ENCODE measurements at places on chromosomes 5 and 9. TPM values are rescaled to one million over a fixed set of nuclear protein-coding genes. Genes with fewer than 3 reads are reported as not detected.

DNA sequence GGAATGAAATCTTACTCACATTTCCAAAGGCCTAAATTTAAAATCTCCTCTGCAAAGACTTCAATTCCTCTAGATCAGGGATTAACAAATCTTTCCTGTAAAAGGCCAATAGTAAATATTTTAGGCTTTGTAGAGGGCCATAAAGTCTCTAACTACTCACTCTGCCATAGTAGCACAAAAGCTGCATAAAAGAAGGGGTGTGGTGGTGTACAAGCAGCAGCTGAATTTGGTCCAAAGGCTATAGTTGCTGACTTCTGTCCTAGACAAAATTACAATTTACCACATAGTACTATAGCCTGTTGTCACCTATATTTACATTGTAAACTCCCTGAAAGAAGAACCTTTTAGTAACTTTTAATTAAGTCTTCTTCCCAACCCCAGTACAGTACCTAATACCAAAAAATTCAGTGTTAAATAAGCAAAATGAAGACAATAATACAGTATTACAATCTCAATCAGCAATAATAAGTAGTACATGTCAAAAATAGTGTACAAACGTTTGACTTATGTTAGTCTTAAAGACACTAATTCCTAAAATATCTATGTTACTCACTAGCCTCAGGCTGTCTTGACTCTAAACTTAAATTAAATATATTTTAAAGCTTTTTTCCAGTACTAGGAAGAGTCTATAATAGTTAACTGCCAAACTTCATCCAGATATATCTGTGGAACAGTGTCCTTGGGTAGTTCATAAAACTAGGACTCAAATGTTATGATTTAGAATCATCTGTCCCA lies 6.9 kb downstream of the CETN3 start:
- H3K27ac ChIP-seq, result no peak overlapping the region
- peaks cover 34% of the 10 kb centered on the region for H3K36me3 ChIP-seq
- no peak overlapping the region for H3K4me3 ChIP-seq
- H3K27me3 ChIP-seq, result no peaks in the 10 kb centered on the region
- no peak for DNase-seq

DNA sequence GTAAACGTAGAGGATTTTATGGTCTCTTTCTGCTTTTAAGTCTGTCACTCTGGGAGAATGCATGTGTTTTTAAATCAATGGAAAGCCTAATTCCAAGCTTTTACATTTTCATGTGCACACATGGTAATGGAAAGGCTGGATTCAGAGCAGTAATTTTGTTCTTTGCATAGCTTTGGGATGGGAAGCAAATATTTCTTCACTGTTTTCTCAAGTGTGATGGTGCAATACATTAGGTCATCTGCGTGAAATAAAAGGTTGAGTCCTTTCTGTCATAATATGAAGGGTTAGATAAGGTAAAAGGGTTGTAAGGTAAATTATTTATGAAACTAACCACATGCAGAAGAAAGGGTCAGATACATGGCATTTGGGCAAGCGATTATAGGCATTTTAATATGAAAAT lies 88.2 kb upstream of the NR3C1 start:
- no peaks in the 10 kb centered on the region for H3K36me3 ChIP-seq
- H3K27ac ChIP-seq, result no peak overlapping the region
- no peak overlapping the region for H3K4me3 ChIP-seq
- no peak for DNase-seq
- H3K4me1 ChIP-seq, result peaks cover 29% of the 10 kb centered on the region

GRCh38 chr5:2695200-2695891 lies 56.1 kb downstream of the IRX2 start:
- H3K27ac ChIP-seq, result no peak overlapping the region
- peaks cover 39% of the 10 kb centered on the region for H3K27me3 ChIP-seq
- DNase-seq, result no peak
- no peak overlapping the region for H3K4me3 ChIP-seq
- no peaks in the 10 kb centered on the region for H3K36me3 ChIP-seq

DNA sequence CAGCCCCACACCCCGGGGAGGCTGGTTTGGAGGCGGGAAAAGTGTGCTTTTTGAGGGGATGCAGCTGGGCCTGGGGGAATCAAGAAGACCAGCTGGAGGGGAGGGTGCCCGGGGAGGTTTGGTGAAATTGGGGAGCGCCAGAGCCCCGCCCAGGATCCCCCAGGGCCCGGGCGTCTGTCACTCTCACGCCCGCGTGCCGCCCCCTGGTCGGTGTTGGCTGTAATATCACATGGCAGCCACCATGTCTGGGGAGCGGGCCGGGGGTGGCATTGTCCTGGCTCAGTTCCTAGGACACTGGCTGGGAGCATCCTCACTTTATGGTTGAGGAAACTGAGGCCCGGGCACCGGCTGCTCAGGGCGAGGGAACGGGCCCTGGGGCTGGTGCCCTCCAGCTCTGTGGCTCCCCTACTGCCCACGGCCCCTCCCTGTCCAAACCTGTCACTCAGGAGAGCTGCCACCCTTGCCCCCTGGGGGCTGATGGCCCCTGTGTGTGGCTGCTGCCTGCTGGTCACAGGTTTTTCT lies 27.5 kb downstream of the ASS1 start:
- DNase-seq, result no peak
- H3K4me1 ChIP-seq, result no peaks in the 10 kb centered on the region
- H3K27ac ChIP-seq, result no peak overlapping the region
- peaks cover 36% of the 10 kb centered on the region for H3K36me3 ChIP-seq
- H3K27me3 ChIP-seq, result no peaks in the 10 kb centered on the region

- H3K27me3 ChIP-seq, result no peaks in the 10 kb centered on the region
- H3K36me3 ChIP-seq, result no peaks in the 10 kb centered on the region
- H3K4me3 ChIP-seq, result no peak overlapping the region
Measured at GRCh38 chr9:121222524-121223171, 21.0 kb upstream of the RAB14 start.

- H3K4me1 ChIP-seq, result peaks cover 3% of the 10 kb centered on the region
- no peaks in the 10 kb centered on the region for H3K27me3 ChIP-seq
- no peaks in the 10 kb centered on the region for H3K36me3 ChIP-seq
- DNase-seq, result no peak
Measured at GRCh38 chr9:76231001-76231400, 163.2 kb downstream of the RFK start.

DNA sequence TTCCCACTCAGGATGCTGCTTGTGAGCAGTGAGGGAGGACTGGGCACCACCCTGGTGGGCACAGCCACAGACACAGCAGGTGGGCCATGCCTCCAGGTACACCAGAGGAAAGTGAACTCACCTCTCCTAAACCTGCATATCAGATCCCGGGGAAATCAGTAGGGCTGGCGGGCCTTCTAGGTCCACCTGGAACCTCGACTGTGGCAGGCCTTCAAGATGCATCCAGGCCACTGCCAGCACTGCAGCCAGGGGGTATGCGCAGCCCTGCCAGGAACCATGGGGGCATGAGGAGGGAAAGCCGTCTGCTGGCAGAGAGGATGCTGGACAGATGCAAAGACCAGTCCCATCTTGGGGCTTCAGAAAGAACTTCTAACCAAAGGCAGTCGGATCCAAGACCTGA lies 270.6 kb upstream of the IRX4 start:
- no peak overlapping the region for H3K4me3 ChIP-seq
- no peak overlapping the region for H3K27ac ChIP-seq
- DNase-seq, result no peak
- H3K4me1 ChIP-seq, result no peaks in the 10 kb centered on the region

- peak; percentile 11 for DNase-seq
Measured at GRCh38 chr9:124347206-124347967, 67.9 kb downstream of the PSMB7 start.

DNA sequence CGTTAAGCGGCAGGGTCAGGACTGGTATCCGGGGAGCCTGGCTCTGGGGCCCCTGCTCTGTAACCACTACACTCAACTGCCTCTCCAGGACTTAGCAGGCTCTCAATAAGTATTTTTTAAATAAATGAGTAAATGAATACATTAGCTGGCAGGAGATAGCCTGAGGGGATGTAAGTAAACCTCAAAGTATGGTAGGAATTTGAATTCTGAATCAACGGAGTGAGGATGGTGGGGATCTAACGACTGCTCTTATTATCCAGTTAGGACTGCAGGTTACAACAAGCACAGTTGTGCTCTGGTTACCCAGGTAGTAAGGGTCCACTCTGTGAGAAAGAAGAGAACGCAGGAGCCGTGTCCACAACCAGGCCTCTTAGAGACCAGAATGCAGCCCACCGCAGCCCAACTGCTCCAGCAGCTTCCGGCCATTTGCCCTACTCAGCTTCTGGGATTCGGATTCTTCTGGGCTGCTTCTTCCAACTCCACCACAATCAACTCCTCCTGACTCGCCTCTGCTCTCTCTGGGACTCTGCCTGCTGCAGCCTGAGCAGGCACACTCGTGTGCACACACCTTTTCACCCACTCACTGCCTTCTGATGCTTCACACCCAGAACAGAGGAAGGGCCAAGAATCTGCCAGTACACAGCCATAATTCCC lies 52.6 kb downstream of the MED27 start:
- no peaks in the 10 kb centered on the region for H3K27me3 ChIP-seq
- no peak overlapping the region for H3K27ac ChIP-seq
- H3K4me3 ChIP-seq, result no peak overlapping the region

DNA sequence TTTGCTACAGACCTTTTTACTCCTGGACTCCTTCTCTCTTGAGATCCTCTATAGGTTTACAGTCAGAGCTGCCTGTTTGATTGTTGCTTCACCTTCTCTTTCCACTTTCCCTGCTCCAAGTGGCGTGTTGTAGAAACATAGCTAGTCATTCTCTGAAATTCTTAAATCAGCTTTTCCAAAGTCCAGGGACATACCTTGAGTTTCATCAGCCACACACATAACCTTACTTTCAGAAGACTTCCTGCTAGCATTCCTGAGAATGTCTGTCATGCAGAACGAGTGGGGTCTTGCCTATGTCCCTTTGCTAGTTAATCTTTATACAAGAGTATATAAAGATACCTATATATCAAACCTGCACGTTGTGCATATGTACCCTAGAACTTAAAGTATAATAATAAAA lies 230.3 kb upstream of the ZNF462 start:
- H3K27me3 ChIP-seq, result no peaks in the 10 kb centered on the region
- no peaks in the 10 kb centered on the region for H3K4me1 ChIP-seq
- no peak overlapping the region for H3K4me3 ChIP-seq
- H3K27ac ChIP-seq, result no peak overlapping the region
- no peaks in the 10 kb centered on the region for H3K36me3 ChIP-seq
- DNase-seq, result no peak

DNA sequence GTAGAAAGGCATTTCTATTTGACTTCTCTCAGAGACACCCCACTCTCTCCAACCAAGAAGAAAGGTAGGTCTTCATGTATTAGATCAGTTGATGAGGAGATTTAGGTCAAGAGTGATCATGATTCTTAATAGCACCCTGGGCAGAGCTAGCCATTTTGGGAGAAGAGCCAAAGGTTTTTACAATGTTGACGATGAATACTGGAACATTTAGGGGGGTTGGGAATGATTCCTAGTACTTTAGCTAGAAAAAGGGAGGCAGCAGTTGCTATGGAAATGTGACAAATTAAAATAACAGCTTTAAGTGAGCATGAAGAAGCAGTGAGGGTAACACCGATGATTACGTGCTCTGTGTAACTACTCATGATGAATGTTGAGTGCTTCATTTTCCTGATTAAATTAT lies 9.5 kb upstream of the RPS23 start:
- no peaks in the 10 kb centered on the region for H3K27me3 ChIP-seq
- DNase-seq, result no peak
- peaks cover 7% of the 10 kb centered on the region for H3K4me1 ChIP-seq
- H3K4me3 ChIP-seq, result no peak overlapping the region

- no peak for DNase-seq
- no peaks in the 10 kb centered on the region for H3K4me1 ChIP-seq
- H3K27me3 ChIP-seq, result no peaks in the 10 kb centered on the region
- H3K36me3 ChIP-seq, result no peaks in the 10 kb centered on the region
- H3K27ac ChIP-seq, result no peak overlapping the region
- no peak overlapping the region for H3K4me3 ChIP-seq
Measured at GRCh38 chr9:7578951-7579350, 220.6 kb downstream of the DMAC1 start.

DNA sequence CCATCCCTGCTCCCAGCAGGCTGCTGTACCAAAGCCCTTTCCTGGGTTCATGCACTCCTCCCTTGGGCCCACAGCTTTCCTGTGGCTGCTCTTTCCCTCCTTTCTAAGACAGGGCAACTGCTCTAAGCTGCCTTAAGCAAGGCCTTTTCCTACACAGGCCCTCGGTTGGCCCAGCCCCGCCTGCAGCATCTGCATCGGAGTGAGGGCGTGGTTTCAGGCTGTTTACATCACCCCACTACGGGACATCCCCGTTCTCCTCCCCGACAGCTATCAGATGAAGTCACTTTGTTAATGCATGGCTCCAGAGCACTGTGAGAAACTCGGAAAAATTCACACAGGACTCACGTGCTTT lies 3.4 kb downstream of the DPH7 start:
- H3K27ac ChIP-seq, result peak overlapping the region; percentile 95
- H3K36me3 ChIP-seq, result peaks cover 40% of the 10 kb centered on the region
- peaks cover 62% of the 10 kb centered on the region for H3K4me1 ChIP-seq
- no peak for DNase-seq

- H3K4me3 ChIP-seq, result no peak overlapping the region
- H3K36me3 ChIP-seq, result no peaks in the 10 kb centered on the region
- H3K4me1 ChIP-seq, result peaks cover 11% of the 10 kb centered on the region
- H3K27ac ChIP-seq, result no peak overlapping the region
Measured at GRCh38 chr5:410911-411517, 32.0 kb upstream of the EXOC3 start.

DNA sequence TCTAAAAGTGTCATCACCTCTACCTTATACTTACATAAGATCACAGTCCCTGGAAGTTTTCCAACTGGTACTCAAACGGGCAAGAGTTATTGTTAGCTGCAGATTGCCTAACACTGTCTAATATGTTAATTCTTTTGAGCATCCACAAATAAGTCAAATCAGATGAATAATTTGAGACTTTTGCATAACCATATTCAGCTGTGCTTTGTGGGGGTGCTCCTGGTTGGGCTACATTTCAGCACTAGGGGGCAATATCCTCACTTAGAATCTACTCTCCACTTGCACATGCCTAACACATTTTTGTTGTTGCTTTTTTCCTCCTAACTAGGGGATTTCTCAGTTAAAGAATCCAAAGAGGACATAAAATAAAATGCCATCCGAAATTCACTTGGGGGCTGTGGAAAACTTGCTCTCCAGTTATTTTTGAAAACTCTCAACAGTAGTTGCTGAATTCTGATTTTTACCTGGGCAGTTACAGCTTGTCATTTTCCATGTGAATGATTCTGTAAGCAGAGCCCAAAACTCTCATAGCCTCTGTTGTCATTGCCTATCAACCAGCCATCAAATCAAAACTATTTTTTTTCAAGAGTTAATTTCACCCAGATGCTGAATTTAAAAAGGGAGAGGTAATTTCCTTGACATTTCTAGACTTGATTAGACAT lies 71.5 kb downstream of the TRIM36 start:
- no peak overlapping the region for H3K27ac ChIP-seq
- no peak for DNase-seq
- H3K27me3 ChIP-seq, result peaks cover 22% of the 10 kb centered on the region
- no peaks in the 10 kb centered on the region for H3K4me1 ChIP-seq
- no peaks in the 10 kb centered on the region for H3K36me3 ChIP-seq
- H3K4me3 ChIP-seq, result no peak overlapping the region

Gene ARL10
- total RNA-seq, result 6.0 TPM

Gene FOXD1
- total RNA-seq, result 0.19 TPM

Gene FBXL7
- 27.7 TPM for total RNA-seq

Gene GOLPH3
- total RNA-seq, result 42.8 TPM

Gene PDGFRB
- 39.7 TPM for total RNA-seq

Gene INSL6
- total RNA-seq, result not detected

Gene RABGAP1
- total RNA-seq, result 48.2 TPM
